ENCODE measurements at places on chromosomes 11 and 22.

GRCh38 chr11:27771516-27771915 is 71.3 kb upstream of the BDNF start:
- no peak for DNase-seq

DNA sequence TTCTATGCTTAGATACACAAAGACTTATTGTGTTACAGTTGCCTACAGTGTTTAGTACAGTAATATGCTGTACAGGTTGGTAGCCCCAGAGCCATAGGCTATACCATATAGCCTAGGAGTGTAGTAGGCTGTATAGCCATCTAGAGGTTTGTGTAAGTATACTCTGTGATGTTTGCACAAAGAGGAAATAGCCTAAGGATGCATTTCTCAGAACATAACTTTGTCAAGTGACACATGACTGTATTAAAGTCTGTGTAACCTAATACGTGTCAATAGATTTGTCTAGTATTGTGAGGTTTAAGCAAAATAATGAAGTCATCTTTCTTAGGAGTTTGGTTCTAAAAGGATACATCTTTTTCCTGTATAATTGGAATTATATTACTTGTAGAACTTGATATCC is 5.5 kb downstream of the ZC3H12C start:
- no peak for DNase-seq

DNA sequence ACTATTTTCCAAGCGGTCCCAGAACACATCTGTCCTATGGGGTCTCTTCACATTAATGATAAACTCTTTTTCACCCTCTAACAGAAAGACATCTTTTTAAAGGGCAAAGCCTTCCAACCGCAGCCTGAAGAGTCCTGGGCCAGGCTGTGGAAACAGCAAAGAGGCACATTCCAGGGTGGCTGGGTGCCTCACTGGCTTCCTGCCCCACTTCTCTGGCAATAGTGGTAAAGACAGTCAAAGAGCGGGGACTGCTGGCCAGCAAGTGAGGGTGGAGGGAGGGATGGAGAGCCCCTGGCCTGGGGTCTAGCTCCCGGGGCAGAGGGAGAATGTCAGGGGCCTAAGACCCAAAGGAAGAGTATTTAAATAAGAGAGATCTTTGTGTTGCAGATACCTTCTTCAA is 10.2 kb upstream of the CHST1 start:
- no peak for DNase-seq

DNA sequence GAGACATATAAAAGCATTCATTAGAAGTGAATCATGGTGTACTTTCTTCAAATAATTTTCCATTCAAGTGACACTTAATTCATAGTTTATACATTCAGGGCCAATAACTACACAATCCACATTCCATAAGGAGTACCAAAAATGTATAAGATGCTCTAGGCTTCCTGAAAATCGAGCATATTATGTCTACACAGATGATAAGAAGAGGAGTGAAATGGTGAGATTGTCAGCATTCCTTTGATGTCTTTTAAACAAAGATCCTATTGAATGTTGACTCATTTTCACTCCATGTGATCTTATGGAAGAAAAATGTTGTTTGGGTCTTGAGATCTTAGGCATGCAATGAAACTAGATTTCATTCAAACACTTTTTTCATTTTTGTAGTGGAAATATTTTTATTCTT is 843.2 kb downstream of the KCNA4 start:
- no peak for DNase-seq

DNA sequence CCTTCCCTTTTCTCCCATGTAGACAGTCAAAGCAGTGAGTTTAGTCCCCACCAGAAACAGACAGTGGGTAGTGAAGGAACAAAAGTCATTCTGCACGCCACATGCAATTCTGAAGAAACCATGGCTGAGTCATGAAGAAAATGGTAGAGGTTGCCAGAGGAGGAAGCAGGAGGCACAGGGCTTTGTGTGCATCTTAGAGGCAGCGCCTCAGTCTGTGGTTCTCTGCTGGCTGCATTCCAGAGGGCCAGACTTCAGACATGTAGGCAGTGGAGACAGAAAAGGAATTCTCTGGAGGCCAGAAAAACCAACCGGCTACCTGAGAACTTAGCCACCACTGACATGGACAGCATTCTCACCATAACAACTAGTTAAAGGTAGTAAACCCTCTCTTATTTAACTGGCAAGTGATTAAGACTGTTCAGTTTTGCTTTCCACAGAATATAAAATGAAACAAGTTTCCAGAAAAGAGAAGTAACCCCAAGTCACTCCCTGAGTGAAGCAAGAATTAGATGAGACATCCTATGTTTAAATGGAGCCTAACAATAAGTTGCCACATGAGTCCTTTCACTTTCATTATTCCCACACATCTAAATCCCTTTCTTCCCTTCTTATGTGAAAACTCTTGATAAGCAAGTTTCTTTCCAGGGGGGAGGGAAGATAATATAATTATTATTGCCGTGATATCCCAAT is 556.1 kb downstream of the SOX6 start:
- no peak for DNase-seq

- no peak for DNase-seq
Observed at GRCh38 chr22:24133187-24133965, 47.9 kb upstream of the SUSD2 start.

- no peak for DNase-seq
Observed at GRCh38 chr11:119899997-119900396, 171.0 kb upstream of the NECTIN1 start.

GRCh38 chr11:111046291-111046690 is 199.2 kb upstream of the POU2AF2 start:
- no peak for DNase-seq

Data from DMS79 (cell line).